ENCODE measurements at places on chromosomes 5 and 9. TPM values are rescaled to one million over a fixed set of nuclear protein-coding genes. Genes with fewer than 3 reads are reported as not detected.
A peak's percentile ranks its signal among the peaks of the same experiment; 100 is the strongest.

- DNase-seq = no peak
These were observed 270.5 kb downstream of the SMARCA2 start for GRCh38 chr9:2285416-2286332.

GRCh38 chr5:87137283-87137682, 130.4 kb upstream of the RASA1 start:
- no peak for DNase-seq

DNA sequence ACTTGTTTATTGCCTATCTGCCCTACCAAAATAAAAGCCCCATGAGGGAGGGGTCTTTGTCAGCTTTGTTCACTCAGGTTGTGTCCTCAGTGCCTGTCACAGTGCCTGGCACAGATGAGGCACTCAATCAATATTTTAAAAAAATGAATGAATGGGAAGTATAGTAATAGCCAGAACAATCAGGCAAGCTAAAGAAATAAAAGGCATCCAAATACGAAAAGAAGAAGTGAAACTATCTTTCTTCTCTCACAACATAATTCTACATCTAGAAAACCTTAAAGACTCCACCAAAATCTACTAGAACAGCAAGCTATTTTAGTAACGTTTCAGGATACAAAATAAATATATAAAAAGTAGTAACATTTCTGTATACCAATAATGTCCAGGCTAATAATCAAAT, 37.8 kb upstream of the C5orf63 start:
- DNase-seq = no peak

DNA sequence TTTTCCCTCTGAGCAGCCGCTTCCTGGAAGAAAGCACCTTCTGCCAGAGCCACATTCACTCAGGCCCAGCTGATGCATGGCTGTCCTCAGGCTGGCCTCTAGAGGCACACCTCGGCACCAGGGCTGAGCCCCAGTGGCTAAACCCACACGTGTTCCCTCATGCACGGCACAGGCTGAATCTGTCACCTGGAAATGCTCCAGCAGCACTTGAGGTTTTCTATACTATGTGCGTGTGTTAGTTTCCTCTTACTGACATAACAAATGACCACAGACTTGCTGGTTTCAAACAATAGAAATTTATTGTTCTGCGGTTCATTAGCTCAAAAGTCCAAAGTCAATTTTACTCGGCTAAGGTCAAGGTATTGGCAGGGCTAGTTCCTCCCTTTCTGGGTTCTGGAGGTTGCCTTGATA, 141.4 kb downstream of the LRRC70 start:
- DNase-seq = peak; percentile 22

DNA sequence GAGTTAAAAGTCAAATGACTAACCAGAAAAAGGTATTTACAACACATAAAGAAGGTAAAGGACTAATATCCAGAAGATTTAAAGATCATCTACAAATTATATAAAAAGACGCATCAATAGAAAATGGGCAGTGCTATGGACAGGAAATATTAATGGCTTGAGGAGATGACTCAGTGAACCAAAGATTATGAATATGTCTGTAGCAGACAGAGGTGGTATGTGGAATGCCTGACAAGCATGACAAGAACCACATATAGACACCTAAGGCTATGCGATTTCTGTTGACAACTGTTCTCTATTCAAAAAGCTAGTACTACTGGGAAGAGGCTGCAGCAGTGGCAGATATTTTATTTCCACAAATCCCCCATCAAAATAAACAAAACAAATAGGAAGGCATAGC, 177.0 kb upstream of the SH3GL2 start:
- DNase-seq = no peak

DNA sequence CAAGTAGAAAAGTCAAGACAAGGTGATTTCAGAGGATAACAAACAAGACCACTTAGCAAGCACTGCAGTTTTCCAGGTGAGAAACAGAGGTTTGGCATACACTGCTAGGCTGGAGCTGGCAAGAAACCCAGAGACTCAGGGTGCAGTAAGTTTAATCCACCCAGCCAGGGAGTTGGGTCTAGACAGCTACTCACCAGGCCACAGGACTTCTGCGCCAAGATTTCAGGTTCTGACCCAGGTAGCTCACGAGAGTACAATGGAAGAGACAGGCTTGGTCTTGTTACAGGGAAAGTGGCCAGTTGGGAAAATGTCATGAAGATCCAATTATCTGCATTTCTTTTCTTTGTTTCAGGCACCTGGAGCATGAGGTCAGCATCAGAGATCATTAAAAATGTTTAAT, 9.8 kb downstream of the SMIM23 start:
- no peak for DNase-seq

GRCh38 chr5:139481122-139481533, 1.4 kb downstream of the STING1 start:
- DNase-seq = no peak

GRCh38 chr5:169875091-169875728, 105.1 kb downstream of the INSYN2B start:
- DNase-seq = no peak

DNA sequence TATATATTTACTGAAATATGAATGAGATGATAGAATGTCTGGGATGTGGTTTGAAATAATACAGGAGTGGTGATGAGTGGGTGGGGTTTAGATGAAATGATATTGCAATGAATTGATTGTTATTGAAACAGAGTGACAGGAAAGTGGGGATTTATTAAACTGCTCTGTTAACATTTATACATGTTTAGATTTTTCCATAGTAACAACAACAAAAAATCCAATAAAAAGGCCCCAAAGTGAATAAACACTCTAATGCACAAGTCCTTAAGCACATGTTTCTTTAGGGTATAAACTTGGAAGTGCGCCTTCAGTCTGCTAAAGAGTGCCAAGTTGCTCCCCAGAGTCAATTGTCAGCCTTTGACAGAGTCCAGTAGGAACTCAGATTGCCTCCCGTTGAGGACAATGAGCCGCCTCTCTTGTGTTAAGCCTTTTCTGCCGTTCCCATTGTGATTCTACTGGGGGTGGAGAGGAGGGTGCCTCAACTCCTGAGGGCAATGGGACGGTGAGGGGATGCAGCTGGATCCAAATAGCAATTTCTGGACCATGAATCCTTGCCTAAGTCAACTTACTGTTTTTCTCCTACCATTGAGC, 112.3 kb downstream of the SLC28A3 start:
- DNase-seq = no peak

DNA sequence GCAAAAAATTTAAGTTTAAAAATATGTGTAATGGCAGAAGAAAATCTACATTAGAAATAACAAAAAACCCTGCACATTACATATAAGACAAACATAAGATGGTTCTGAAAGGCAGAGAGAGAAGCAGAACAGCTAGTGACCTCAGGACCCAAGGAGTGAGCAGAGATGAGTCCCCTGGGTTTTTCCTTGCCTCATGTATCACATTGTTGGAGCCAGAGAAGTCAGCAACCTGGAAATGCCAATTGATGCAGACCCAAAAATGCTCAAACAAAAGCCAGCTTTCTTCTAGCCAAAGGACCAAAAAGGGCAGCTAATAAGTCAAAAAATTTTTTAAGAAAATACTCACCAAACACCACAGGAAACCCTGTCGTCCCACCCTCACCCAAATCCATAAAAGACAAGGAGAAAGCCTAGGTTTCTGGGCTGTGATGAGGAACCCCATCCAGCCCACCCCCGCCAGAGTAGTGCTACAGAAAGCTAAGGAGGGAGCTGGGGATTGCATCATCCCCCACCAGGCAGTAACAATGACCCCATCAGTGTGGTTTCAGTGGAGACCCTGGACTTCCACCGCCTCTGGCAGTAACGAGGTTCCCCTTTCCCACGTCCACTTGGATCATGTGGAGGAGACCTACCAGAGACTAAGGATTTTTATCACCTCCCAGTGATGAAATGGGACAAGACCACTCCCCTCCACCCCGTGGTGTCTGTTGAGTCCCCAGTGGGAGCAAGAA, 17.6 kb downstream of the DENND1A start:
- no peak for DNase-seq

DNA sequence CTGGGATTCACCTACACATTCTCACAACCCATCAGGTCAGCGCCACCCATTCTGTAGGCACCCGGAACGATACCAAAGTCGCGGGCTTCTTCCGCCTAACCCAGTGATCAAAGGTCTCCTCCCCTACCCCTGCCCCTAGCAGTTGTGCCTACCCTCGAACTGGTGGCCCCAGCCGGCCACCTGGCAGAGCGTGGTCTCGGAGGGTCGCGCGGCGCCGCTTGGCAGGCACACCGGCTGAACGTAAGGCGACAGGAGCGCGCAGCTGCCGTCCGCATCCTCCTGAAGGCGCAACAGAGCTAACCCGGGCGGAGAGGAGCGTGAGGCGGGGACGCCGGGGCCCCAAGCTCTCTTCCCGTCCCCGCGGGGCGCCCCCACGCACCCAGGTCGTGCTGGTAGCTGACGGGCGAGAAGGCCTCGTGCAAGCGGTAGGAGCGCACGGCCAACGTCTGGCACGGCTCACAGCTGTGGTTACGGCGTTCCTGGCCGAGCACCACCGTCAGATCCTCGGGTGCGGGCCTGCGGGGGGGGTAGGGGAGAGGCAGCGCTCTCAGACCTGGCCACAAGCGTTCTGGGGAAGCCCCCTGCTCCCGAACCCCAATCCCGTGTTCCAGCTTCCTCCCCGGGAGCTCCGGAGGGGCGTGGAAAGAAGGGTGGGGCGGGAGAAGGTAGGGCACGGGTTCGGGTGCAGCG, 2.8 kb upstream of the PFN3 start:
- no peak for DNase-seq

DNA sequence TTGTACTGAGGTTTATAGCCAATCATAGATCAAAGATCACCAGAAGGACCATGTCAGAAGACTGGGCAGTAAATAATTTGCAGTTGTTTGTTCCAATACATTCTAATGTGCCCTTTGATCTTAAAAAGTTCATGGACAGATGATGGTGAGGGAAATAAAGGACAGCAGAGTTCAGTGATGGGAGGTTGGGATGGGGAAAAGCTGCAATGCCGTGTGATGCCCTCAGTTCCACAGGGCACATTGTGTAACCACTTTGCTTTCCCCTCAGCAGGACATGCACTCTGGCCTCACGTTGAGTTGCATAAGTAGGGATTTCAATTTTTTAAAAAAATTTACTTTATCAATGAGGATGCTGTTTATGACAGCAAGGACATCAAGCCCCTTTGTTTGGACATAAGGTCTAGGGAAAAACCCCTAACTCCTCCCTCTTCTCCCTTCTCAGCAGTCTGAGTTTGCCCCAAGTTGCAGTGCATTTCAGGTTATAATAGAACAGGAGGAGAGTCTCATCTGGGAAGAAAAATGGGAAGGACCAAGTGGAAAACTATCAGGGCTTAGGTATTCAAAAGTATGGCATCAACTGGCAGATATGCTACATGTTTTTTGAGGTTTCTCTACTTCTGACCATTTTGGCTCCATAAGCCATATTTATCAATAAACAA, 83.1 kb upstream of the TMED7 start:
- DNase-seq = no peak

- DNase-seq = peak; percentile 78
These were observed 62.7 kb downstream of the ABLIM3 start for GRCh38 chr5:149203921-149204441.

GRCh38 chr9:129750013-129750638, 2.7 kb downstream of the PTGES start:
- DNase-seq = peak; percentile 57

DNA sequence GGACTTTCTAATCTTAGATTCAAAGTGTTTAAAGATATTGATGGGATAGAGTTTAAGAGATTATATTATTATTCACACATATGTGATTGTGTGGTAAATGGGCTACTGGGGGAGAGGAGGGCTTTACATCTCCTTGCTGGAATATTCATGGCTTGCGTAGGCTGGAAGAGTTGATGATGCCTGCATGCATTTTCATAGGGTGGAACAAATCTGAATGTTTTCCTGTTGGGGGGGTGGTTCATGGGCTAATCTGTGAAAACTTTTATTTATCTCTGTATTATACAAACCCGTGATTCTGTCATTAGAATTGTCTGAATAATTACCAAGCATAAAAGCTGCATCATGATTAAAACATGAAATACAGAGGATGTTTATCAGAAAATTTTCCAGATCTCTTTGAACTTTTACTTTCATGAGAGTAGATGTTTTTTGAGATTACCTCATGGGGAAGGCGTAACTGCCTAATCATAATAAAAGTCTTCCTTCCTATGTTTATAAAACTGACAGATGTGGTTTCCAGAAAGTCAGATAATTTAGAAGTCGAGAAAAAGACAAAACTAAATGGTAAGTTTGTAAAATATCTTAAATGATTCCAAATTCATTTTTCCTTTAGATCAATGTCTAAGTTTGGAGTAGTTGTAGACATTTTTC, 1185.4 kb upstream of the SEMA6A start:
- no peak for DNase-seq

GRCh38 chr5:54357408-54358058, 47.2 kb upstream of the ARL15 start:
- peak; percentile 13 for DNase-seq

DNA sequence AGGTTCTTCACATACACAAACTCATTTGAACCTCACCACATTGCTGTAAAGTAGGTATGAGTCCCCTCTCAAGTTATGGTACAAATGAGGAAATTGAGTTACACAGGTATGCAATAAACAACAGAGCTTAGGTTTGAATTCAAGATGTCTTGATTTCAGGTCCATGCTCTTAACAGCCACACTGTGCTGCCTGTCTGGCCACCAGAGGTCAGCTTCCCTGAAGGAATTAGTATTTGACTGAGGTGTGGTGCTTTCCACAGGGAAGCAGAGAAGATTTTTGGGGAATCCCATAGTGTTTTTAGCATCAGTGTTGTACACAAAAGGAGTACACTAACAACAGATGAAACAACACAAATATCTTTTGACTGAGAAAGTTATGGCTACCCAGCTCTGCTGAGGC, 94.4 kb upstream of the ITGA1 start:
- no peak for DNase-seq

GRCh38 chr9:2082772-2083171, 67.6 kb downstream of the SMARCA2 start:
- DNase-seq = no peak

GRCh38 chr5:127934791-127935256, 148.7 kb upstream of the SLC12A2 start:
- DNase-seq = peak; percentile 86

DNA sequence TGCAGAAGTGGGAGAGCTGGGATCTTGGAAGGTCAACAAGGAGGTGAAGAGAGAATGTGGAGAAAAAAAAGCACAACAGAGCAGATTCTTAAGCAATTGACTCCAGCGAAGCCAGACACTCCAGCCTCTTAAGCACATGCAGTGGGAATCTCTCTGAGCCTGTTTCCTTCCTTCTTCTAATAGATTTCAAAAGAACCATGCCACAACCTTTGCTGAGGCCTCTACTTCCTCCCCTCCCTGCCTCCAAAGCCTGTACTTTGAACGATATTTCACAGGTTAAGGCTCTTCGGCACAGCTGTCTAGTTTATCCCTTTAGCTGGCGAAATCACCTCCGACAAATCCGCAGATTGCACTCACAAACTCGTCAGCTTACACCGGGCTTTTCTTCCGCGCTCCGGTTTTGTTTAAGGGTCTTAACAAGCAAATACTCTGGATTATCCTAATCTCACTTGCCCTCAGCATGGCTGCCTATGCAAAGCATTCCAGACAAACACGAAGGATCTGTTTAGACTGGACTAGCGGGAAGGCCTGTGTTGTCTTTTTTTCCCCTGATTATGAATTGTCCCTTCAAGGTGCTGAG, 211.6 kb upstream of the PANK3 start:
- DNase-seq = no peak

The PDCD1LG2 gene
- total RNA-seq = 1.1 TPM

The DPYSL3 gene
- total RNA-seq = 485 TPM

The RPL12 gene
- 1,722 TPM for total RNA-seq

The PRDM9 gene
- not detected for total RNA-seq

The GFI1B gene
- total RNA-seq = 0.19 TPM

The MYORG gene
- 3.5 TPM for total RNA-seq

The WWC1 gene
- total RNA-seq = 20.7 TPM

The CCDC152 gene
- not detected for total RNA-seq

The TIFAB gene
- total RNA-seq = not detected

The PCDHGC5 gene
- 3.7 TPM for total RNA-seq

The PLPPR1 gene
- total RNA-seq = not detected

The RASEF gene
- total RNA-seq = 3.0 TPM
